ENCODE measurements at places on chromosomes 2 and 18.

DNA sequence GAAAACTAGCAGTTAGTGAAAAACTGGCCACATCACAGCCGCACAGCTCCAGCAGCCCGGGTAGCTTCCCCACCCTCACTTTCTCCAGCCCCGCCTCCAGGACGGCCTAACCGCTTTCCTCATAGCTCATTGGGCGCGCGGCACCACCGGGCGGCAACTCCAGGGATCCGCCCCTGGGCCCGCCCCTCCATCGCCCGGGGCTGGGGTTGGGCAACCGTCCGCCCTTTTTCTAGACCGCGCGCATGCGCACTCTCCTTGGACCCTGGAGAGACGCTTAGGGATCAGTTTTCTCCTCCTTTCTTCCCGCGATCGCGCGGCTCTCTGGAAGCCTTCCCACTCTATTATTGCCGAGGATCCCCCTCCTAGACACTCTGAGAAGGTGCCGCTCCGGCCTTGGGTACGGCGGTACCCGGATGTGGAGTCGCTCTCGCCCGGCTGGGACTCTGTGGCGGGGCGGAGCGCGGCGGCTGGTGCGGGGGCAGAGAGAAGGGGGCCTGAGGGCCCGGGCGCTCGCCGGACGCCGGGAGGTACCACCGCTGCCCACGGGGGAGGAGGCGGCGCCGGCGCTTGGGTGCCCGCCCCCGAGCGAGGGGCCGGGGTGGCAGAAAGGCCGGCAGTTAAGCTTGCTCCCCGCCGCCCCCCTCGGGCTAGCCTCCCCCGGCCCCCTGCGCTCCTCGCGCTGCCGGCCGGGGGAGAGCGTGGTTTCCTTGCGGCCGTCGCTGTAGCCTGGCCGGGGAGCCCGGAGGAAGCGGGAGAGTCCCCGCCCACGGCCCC is at the start of gene MIB1:
TSS of gene MIB1 (plus strand) at position 255 of the 774 bp plus-strand sequence. CDS start 792 bp downstream, outside the sequence.
- peak; percentile 93 for DNase-seq

DNA sequence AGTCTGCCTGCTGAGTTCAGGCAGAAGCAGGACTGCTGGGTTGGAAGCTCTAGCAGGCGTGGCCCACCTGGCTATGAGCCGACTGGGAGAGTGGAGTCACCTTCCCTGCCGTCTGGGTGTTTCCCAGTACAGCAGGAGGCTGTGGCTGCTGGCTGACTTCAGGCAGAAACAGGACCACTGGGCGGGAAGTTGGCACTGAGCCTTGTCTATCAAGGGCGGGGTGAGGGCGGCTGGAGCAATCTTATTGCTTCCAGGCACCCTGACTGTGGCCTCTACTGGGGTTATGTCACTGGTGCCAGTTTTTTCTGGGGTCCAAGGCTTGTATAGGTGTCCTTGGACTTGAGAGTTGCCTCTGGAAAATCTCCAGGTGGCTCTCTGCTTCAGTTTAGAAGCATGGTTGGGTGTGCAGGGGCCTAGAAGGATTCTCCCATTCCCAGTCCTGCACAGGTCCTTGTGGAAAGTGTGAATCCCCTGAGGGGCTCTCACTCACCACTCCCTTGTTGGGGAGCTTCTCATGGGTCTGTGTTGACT is 30.5 kb downstream of the LTBP1 start:
- DNase-seq, result peak; percentile 13

DNA sequence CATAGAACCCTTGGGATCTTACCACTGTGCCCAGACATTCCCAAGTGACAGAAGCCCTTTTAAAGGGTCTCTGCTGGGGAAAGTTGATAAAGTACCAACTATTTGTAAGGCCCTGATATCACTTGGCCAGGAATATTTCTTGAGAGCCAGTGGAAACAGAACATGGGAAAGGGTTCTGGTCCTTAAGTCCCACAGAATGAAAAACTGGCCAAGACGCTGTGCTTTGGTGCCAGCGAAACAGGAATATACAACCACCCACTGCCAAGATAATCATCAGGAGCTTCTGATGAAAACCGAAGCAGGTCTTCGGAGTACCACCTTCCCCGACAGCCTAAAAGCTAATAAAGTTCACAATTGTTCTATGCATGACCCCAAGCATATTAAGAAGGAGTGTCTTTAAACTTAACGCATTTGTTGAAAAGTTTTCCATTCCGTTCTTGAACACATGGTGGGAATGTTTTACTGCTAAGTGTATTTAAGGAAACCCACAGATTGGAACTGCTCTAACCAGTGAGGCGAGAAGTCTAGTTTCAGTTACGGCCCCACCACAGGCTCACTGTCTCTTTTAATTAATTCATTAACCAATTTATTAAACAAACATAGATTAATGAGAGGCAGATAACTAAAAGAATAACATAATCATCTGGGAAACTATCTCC is 152.6 kb downstream of the ANKRD44 start:
- DNase-seq, result no peak

- DNase-seq, result no peak
Observed at GRCh38 chr2:173851141-173851641, 114.0 kb downstream of the SP3 start.

GRCh38 chr2:9763356-9764152 is 79.7 kb upstream of the TAF1B start:
- DNase-seq, result no peak

DNA sequence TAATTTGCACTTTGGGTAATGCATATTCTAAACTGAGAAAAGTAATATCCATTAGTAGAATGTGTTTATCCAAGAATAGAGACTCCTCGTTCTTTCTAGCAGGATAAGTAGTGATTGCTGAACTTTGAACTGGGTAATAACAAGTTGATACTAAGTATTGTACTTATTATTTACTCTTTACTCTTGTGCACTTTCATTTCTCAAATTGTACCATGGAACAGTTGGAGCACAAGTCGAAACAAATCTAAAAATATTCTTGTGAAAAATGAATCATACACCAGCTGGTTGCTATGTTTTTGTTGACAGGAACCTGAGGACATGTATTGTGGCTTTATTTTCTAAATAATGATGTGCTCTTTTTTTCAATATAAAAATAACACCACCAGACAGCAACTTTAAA is 111.9 kb downstream of the RGPD3 start:
- DNase-seq, result no peak

DNA sequence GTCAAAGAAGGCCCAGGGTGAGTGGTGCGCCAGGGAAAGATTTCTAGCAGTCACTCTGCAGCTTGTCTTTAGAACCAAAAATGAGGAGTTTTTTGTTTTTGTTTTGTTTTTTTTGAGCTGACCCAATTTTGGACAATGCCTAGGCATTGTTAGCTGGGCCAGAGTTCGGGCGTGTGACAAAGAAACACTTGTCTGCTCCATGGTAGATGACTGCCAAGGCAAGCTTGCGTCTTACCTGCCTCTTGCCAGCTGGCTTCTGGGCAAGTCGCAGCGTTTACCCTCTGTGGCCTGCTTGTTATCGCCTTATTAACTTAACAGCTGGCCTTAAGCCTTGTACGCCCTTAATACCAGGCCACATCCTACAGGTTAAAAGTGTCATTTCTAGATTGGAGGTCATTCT is 114.3 kb downstream of the GALNT1 start:
- no peak for DNase-seq

Data from NCI-H2107 (cell line).